Activated naive CD4-positive, alpha-beta T cell treated with anti-CD3 and anti-CD28 coated beads for 36 hours (primary cell): ENCODE measurements at places on chromosomes 5 and 9.

DNA sequence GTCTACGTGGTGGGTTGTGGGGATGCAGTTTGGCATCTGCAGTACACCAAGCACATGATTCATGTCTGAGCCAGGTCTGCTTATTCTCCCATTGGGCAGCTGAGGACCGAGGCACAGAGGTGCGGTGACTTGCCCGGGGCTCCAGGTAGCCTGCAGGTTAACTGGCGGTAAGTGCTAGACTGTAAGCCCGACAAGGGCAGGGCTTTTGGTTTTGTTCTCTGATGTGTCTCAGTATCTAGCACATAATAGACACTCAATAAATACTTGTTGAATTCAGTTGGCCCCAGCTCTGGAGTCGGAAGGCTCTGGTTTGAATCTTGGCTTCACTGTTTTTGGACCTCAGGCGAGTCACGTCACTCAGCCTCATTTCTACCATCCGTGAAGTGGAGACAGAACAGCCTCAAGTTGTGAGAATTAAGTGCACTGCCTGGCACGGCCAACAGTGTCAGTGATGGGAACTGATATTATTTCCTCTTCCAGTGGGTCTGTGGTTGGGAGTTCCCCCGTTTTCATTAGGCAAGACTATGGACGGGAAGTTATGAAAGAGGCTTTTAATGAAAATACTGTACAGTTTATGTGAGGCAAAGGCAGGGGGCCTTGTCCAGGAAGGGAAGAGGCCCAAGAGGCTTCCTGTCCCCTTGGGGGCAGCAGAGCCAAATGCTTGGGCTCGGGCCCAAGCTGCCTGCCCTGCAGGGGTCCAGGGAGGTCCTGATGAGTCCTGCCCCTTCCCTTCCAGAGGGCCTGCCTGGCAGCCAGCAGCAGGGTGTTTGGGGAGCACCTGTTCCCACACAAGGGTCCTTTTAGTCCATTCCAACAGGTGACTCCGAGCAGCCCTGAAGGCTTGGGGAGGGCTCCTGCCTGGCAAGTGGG, 3.3 kb downstream of the PRELID1 start:
- no peak for DNase-seq

GRCh38 chr5:95020345-95020744, 264.5 kb downstream of the MCTP1 start:
- no peak for DNase-seq

GRCh38 chr5:111787006-111787405, 30.0 kb upstream of the NREP start:
- no peak for DNase-seq

GRCh38 chr9:111463048-111463447, 21.1 kb downstream of the ECPAS start:
- no peak for DNase-seq

DNA sequence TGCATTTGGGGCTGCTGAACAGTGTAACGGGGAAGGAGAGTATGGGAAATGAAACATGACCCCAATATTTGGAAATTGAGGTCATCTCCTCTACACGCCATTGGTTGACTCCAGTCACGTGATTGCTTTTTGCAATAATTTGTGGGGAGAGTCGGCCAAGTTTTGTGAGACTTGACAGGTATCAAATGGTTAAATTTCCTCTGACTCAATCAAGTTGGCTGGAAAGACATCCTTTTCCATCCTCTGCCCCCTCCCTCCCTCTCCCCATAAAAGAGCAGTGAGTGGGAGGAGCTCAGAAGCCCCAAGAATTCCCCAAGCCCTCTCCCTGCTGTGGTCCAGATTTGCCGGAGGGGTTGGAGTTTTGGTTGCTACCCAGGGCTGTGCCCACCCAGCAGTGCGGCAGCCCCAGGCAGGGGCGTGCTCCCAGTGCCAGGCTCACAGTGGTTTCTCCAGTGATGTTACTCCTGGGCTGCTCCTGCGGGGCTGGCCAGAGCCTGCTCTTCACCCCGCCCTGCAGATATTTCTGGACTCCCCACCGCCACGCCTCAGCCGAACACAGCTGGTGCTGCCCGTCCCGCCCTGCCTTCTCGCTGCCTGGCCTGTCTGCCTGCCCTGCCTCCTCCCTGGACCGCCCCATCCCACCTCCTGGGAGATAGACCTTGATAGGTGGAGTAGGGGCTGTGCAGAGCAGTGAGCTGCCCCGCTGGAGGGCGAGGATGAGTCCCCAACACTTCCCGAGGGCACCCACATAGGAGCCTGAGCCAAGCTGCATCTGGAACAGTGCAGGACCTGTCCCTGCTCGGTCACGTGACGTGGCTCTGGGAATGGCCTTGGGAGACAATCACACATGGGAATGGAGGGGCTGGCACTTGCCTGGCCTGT, 3.4 kb downstream of the COL5A1 start:
- no peak for DNase-seq

DNA sequence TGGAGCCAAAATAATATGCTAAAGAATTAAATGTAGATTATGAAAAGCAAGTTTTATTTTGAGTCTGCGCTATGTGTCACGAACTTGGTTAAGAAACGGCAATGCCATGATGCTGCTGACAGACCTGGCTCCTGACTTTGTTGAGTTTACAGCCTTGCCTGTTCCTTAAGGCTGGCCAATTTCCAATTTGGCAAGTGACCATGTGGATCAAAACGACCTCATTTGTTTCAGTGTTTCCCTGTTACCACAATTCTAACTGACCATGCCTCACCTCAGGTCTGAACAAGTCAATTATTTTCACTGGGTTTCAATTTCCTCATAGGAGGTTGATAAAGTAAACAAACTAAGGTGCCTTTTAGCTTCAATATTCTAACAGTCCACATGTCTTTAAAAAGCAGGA, 461.4 kb downstream of the ZNF608 start:
- no peak for DNase-seq

DNA sequence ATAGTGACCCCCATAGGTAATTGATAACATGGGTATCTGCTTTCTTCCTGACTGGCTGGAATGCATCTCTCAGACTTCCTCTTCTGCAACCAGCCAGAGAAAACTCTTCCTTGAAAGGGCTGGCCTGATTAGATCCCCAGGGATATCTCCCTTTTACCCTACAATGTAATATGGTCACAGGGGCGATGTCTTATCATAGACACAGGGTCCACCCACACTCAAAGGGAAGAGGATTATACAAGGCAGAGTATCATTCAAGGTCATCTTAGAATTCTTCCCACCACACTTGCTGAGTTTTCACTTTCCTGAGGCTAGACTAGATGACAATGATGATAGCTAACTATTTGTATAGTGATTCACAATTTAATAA, 33.2 kb downstream of the TTLL11 start:
- no peak for DNase-seq

DNA sequence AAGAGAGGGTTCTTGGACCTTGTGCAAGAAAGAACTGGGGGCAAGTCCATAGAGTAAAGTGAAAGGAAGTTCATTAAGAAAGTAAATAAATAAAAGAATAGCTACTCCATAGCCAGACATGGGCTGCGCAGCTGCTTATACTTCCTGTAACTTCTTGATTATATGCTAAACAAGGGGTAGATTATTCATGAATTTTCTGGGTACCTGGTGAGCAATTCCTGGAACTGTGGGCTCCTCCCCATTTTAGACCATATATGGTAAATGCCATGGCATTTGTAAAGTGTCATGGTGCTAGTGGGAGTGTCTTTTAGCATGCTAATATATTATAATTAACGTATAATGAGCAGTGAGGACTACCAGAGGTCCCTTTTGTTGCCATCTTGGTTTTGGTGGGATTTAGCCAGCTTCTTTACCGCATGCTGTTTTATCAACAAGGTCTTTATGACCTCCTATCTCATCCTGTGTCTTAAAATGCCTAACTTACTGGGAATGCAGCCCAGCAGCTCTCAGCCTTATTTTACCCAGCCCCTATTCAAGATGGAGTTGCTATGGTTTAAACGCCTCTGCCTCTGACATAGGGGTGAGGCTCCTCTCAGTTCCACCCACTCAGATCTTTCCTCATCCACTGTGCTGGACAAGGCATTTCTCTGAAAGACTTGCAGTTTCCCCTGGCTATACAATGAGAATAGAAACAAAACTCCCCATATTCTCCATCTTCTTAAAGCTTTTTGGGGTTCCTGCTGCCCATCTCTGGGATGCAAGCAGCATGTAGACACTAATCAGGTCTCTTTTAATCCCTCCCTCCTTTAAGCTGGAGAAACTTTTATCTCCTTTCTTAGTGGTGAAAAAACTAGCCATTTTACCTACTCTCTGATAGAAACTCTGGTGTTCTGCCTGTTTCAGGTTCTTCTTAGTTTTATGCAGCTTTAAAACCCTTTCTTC, 91.2 kb downstream of the ARRDC3 start:
- DNase-seq = peak; percentile 23

GRCh38 chr5:176432707-176433106, 15.5 kb upstream of the FAF2 start:
- DNase-seq = no peak

- DNase-seq = no peak
Measured at GRCh38 chr9:133003671-133004090, 25.2 kb downstream of the GFI1B start.

- DNase-seq = peak; percentile 35
Measured at GRCh38 chr9:111945216-111945615, 48.6 kb downstream of the UGCG start.

GRCh38 chr9:88355166-88355565, 33.1 kb upstream of the SPIN1 start:
- peak; percentile 13 for DNase-seq

DNA sequence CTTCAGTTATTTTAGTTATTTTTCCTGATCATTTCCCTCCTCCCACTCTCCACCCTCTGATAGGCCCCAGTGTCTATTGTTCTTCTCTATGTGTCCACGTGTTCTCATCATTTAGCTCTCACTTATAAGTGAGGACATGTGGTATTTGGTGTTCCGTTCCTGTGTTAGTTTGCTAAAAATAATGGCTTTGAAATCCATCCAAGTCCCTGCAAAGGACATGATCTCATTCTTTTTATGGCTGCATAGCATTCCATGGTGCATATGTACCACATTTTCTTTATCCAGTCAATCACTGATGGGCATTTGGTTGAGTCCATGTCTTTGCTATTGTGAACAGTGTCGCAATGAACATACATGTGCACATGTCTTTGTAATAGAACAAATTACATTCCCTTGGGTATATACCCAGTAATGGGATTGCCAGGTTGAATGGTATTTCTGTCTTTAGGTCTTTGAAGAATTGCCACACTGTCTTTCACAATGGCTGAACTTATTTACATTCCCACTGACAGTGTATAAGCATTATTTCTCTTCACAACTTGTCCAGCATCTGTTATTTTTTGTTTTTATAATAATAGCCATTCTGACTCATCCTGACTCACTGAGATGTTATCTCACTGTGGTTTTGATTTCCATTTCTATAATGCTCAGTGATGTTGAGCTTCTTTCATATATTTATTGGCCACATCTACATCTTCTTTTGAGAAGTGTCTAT, 17.2 kb upstream of the DIRAS2 start:
- no peak for DNase-seq

DNA sequence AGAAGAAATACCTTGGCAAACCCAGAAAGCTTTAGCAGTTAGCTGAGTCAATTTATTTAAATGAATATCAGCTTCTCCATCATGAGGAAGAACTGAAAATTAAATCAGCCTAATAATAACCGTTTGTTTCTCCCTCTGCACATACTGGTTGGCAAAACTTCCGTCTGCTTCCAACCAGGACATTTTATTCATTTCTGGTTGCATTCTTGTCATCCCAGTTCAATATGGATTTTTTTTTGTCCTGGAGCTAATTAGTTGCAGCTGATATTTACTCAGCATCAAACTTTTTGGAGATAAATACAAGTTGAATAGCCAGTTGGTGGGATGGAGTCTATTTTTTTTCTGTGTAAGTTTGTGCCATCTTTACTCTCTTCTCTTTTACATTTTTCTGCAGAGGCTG, 126.5 kb upstream of the GDNF start:
- no peak for DNase-seq

GRCh38 chr9:130104491-130105193, 50.9 kb downstream of the GPR107 start:
- DNase-seq = no peak

DNA sequence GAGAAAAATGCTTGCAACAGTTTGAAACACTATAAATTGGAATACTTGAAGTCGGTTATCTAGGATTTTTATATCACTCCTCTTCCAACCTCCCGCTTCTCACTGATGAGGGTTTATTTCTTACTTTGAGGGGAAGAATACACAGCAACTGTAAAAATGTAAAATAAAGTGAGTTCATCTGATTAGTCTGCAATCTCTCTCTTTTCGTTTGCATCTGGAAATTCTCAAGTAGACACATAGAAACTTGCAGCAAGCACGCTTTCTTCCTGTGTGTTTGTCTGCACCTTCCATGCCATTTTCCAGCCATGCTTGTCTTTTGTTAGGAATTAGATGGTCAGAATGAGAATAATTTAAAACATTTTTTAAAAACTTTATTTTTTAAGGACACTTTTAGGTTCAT, 45.1 kb upstream of the TAF11L2 start:
- no peak for DNase-seq

DNA sequence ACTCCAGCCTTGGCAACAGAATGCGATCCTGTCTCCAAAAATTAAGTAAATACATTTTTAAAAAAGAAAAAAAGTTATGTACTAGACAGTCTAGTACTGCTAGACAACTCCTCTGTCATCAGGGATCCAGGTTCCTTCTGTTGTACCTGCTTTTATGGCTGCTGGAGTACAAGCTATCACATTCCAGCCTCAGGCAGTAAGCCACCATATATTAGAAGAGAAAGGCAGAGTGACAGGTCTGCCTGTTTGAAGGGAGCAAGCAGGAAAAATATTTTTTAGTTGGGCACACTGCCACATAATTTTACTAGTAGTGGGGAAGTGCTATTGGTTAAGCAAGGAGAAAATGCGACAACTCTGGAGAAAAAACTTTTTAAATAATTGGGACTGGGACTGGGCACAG, 10.9 kb downstream of the RPS6 start:
- DNase-seq = no peak

GRCh38 chr9:124844291-124844690, 9.0 kb upstream of the WDR38 start:
- no peak for DNase-seq

GRCh38 chr5:168072665-168073064, 218.8 kb upstream of the WWC1 start:
- DNase-seq = no peak

GRCh38 chr9:123724211-123724796, 205.6 kb downstream of the DENND1A start:
- DNase-seq = no peak

DNA sequence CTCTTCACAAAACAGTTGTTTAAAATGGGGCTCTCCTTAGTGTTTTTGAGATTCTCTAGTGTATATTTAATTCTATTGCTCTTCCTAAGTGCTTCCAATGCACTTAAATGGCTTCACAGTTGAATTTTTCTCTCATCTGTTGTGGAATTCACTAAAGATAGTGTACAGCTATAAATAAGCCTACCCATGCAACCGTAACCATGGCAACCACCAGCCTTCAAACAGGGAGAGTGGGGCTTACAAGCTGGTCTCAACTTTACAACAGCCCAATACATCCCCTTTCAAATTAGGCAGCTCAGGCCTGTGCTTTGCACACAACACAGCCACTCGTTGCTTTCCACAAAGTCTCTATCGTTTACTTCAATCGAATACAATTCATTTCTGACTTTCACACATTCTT, 144.0 kb upstream of the PLPPR1 start:
- DNase-seq = no peak

GRCh38 chr9:23774266-23774665, 51.8 kb downstream of the ELAVL2 start:
- DNase-seq = no peak
